ENCODE measurements at places on chromosomes 13 and 19. TPM values are rescaled to one million over a fixed set of nuclear protein-coding genes. Genes with fewer than 3 reads are reported as not detected.

DNA sequence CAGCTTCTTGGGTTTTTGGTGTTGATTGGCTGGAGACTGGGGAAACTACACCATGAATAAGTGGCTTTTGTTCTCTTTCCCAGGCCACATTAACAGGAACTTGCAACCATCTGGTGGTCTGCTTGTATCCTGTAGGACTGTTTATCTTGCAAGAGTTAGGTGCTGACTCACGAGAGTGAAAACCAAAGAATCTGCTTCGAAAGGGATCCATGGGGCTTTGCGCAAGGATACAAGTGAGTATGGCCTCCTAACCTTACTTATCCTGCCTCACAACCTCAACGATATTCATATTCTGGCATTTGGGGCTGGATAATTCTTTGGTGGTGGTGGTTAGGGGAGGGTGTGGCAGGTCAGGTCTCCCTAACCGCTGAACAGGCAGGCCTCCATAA lies 4.7 kb upstream of the SIGLECL1 start:
- peaks cover 1% of the 10 kb centered on the region for H3K27me3 ChIP-seq
- H3K36me3 ChIP-seq, result no peaks in the 10 kb centered on the region
- no peak for DNase-seq
- H3K27ac ChIP-seq, result no peak overlapping the region
- H3K4me3 ChIP-seq, result no peak overlapping the region

DNA sequence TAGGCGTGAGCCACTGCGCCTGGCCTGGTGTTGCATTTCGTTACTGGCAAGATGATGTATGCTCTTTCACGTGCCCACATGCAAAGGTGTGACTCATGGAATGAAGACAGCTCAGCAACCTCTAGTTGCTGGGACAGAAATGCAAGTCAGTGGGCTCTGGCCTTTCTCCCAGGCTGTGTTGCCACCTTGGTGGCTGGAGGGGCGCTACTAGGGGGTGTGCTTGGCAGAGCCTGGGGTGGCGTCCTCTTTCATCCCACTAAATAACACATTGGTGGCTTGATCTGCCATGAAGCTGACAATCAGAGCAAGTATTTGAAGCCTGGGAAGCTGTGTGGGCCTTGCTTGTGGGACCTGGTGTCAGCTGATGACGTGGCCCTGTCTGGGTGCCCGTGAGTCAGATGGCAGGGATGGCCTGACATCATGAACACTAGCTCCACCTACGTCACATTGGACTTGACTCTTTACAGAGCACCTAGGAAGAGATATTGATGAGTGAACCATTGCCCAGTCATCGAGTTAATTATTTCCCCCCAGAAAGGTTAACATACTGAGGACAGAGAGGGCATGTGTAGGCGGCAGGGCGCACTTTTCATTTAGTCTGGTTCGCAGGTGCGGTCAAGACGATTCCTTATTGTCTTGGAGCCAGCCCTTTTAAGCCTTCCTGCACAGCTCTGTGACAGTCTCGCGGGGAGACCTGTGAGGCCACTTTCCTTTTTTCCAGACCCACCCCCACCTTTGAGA lies 154.2 kb downstream of the TM9SF2 start:
- no peak for DNase-seq
- H3K27ac ChIP-seq, result no peak overlapping the region
- H3K36me3 ChIP-seq, result no peaks in the 10 kb centered on the region
- H3K4me3 ChIP-seq, result no peak overlapping the region
- H3K4me1 ChIP-seq, result peaks cover 17% of the 10 kb centered on the region
- H3K27me3 ChIP-seq, result peaks cover 15% of the 10 kb centered on the region

HPN gene
- 6.9 TPM for total RNA-seq

- DNase-seq, result no peak
- no peak overlapping the region for H3K4me3 ChIP-seq
- H3K36me3 ChIP-seq, result no peaks in the 10 kb centered on the region
- peaks cover 3% of the 10 kb centered on the region for H3K4me1 ChIP-seq
These were observed 4.9 kb upstream of the OLFM2 start for GRCh38 chr19:9941231-9941630.

AMER2 gene
- total RNA-seq, result not detected

OR7D2 gene
- not detected for total RNA-seq

DNA sequence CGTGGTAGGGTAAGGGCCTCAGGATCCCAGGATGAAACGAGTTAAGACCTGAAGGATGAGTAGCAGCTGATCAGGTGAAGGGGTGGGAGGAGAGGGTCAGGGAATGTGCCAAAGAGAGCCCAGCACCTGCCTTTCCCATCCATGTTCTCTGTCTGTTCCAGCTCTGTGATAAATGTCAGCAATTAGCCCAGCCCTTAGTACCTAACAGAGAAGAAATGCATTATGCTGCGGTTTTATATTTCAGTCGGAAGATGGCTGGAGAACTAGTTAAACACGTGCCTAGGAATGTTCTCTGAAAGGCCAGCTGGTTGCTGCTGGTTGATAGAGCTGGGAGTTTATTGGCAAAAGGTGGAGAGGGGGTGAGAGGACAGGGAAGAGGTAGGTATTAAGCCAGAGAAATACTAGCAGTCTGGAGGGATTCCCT lies 268.2 kb downstream of the SHISA2 start:
- no peaks in the 10 kb centered on the region for H3K36me3 ChIP-seq
- no peak for DNase-seq
- no peak overlapping the region for H3K27ac ChIP-seq
- H3K4me1 ChIP-seq, result no peaks in the 10 kb centered on the region

- no peak overlapping the region for H3K4me3 ChIP-seq
- H3K36me3 ChIP-seq, result peaks cover 40% of the 10 kb centered on the region
- peak; percentile 41 for DNase-seq
- H3K4me1 ChIP-seq, result no peaks in the 10 kb centered on the region
- no peaks in the 10 kb centered on the region for H3K27me3 ChIP-seq
These were observed 39.0 kb upstream of the C13orf46 start for GRCh38 chr13:114012921-114013320.

DNA sequence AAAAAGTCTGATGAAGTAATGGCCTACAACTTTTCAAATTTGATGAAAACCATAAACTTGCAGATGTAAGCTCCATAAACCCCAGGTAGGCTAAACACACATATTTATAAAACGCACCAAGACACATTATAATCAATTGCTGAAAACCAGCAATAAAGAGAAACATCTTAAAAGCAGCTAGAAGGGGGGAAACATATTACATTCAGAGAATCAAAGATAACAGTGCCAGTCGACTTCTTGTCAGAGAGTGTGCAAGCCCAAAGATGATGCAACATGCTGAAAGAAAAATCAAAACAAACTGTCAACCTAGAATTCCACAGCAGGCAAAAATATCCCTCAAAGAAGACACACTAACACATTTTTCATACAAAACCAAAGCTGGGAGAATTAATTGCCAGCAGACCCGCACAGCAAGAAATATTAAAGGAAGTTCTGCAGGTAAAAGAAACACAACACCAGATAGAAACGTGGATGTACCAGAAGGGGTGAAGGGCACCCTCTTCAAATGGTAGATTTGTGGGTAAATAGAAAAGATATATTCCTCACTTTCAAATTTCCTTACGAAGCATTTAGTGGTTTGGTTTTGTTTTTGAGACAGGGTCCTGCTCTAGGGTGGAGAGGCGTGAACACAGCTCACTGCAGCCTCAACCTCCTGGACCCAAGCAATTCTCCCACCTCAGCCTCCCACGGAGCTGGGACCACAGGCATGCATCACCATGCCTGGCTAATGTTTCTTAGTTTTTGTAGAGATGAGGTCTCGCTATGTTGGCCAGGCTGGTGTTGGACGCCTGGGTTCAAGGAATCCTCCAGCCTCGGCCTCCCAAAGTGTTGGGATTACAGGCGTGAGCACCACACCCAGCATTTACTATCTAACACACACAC lies 16.5 kb upstream of the ATP1A3 start:
- H3K36me3 ChIP-seq, result no peaks in the 10 kb centered on the region
- no peaks in the 10 kb centered on the region for H3K4me1 ChIP-seq
- H3K27ac ChIP-seq, result no peak overlapping the region
- no peak overlapping the region for H3K4me3 ChIP-seq
- H3K27me3 ChIP-seq, result no peaks in the 10 kb centered on the region
- no peak for DNase-seq

SCEL gene
- total RNA-seq, result not detected

DNA sequence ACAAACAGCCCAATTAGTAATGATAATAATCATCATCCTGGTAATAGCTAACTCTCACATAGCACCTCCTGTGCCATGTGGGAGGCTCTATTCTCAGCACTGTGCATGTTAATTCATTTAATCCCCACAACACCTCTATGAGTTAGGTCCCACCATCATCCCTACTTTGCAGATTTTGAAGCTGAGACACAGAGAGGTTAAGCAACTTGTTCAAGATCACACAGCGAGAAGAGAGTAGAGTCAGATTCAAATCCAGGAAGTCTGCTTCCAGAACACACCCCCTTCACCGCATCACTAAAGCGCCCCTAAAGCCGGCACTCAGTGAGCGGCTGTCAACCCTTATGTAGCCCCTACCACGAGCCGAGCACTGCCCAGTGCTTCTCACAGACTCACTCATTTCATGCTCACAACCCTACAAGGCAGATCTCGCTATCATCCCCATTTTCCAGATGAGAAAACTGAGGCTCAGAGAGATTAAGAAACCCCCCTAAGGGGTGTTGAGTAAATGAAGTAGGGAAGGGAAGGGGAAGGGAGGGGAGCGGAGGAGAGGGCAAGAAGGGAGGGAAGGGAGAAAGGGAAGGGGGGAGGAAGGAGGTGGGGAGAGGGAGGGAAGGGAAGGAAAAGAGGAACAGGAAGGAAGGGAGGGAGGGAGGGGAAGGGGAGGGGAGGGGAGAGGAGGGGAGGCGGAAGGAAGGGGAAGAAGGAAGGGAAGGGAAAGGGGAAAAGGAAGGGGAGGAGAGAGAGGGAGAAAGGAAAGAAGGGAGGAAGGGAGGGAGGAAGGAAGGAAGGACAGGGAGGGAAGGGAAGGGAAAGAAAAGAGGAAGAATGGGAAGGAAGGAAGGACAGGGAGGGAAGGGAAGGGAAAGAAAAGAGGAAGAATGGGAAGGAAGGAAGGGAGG lies 16.4 kb downstream of the EMP3 start:
- no peak for DNase-seq
- no peak overlapping the region for H3K27ac ChIP-seq
- no peaks in the 10 kb centered on the region for H3K27me3 ChIP-seq
- no peaks in the 10 kb centered on the region for H3K4me1 ChIP-seq

DNA sequence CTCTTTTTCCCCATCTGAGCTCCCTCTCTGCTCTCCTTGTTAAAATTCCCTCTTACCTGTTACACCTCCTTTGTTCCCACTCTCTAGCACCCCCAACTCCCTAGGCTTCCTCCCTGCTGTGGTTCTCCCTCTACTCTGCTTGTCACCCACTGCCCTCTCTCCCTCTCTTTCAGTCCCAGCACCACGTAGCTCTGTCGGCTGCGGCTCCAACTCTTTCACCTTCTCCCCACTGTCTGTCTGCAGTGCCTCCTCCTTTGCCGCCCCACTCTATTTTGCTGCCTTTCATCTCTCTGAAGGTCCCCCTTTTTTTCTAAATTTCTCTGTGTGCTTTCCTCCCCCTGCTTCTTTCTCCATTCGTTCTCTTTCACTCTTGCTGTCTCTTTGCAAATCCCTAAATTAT lies 1.1 kb downstream of the ZNF836 start:
- peak overlapping the region; percentile 87 for H3K4me3 ChIP-seq
- H3K27ac ChIP-seq, result peak overlapping the region; percentile 45
- DNase-seq, result no peak
- peaks cover 27% of the 10 kb centered on the region for H3K36me3 ChIP-seq
- H3K27me3 ChIP-seq, result no peaks in the 10 kb centered on the region

UPK1A gene
- total RNA-seq, result not detected

GRCh38 chr19:35879068-35879467 lies 10.7 kb downstream of the APLP1 start:
- no peak overlapping the region for H3K27ac ChIP-seq
- peaks cover 5% of the 10 kb centered on the region for H3K4me1 ChIP-seq
- H3K36me3 ChIP-seq, result no peaks in the 10 kb centered on the region
- H3K4me3 ChIP-seq, result no peak overlapping the region

DNA sequence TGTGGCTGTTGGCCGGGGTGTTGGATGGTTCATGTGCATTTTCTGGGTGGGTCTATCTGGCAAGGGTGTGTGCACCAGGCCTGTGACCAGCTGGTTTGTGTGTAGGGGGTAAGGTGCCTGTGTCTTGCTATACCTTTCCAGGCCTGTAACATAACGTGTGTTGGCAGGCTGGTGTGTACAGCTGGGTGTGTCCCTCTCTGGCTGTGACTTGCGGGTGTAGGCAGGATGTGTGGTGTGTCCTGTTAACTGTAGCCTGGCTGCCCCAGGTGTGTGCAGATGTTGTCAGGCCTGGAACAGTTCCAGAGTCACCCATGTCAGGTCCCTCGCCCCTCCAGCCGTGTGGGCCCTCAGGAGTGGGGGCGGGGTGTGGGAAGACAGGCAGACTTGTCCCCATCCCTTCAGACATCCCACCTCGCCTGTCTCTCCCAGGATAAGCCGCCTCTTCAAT lies 9.8 kb downstream of the KCTD15 start:
- no peak overlapping the region for H3K27ac ChIP-seq
- H3K27me3 ChIP-seq, result no peaks in the 10 kb centered on the region
- no peak overlapping the region for H3K4me3 ChIP-seq
- peaks cover 38% of the 10 kb centered on the region for H3K4me1 ChIP-seq
- peaks cover 54% of the 10 kb centered on the region for H3K36me3 ChIP-seq

- H3K27ac ChIP-seq, result no peak overlapping the region
- H3K4me1 ChIP-seq, result no peaks in the 10 kb centered on the region
- no peaks in the 10 kb centered on the region for H3K36me3 ChIP-seq
- peaks cover 66% of the 10 kb centered on the region for H3K27me3 ChIP-seq
These were observed 2.1 kb downstream of the MAST1 start for GRCh38 chr19:12840091-12841079.

ZNF358 gene
- total RNA-seq, result 75.8 TPM

SIGLEC10 gene
- total RNA-seq, result 0.25 TPM

DNA sequence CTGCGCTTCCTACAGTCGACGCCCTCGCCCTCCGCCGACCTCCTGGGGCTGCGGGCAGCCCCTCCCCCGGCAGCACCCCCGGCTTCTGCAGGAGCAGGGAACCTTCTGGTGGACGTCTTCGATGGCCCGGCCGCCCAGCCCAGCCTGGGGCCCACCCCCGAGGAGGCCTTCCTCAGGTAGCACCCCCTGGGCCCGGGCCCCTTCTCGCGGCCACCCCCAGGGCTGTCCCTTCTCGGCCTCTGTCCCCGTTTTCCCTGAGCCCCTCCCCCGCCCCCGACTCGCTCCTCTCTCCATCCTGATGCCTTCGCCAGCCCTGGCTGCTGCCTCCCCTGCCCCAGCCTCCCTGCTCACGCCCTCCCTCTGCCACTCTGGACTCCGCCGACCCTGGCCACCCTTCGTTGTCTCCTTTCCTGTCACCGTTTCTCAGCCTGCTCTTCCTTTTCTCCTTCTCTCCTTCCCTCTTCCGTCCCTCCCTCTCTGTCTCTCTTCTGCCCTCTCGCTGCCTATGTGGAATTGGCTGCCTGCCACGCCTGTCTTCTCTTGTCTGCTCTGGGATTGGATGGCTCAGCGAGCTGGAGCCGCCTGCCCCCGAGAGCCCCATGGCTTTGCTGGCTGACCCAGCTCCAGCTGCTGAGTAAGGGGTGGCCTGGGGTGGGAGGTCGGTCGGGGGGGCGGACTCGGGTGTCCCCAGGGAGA lies 11.0 kb downstream of the FUZ start:
- H3K27me3 ChIP-seq, result no peaks in the 10 kb centered on the region
- peaks cover 20% of the 10 kb centered on the region for H3K36me3 ChIP-seq
- H3K27ac ChIP-seq, result peak overlapping the region; percentile 55
- H3K4me3 ChIP-seq, result peak overlapping the region; percentile 55

Measured in heart left ventricle (tissue), 16 donors.